Pons (tissue), 1 donor: ENCODE measurements at places on chromosomes 7 and 10.

DNA sequence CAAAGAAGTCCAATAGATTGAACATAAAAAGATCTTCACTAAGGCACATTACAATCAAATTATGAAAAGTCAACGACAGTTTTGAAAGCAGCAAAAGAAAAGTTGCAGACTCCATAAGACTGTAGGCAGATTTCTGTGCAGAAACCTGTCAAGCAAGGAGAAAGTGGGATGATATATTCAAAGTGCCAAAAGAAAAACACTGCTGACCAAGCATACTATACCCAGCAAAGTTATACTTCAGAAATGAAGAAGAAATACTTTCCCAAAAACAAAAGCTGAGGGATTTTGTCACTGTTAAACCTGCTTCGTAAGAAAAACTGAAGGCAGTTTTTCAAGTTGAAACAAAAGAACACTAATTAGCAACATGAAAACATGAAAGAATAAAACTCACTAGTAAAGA is 145.5 kb downstream of the ZEB1 start:
- no peak for DNase-seq

- DNase-seq: peak; percentile 80
Observed at GRCh38 chr10:96395931-96396877, 37.4 kb upstream of the OPALIN start.

GRCh38 chr7:68041554-68041953 is 1044.9 kb downstream of the TYW1 start:
- DNase-seq: no peak

DNA sequence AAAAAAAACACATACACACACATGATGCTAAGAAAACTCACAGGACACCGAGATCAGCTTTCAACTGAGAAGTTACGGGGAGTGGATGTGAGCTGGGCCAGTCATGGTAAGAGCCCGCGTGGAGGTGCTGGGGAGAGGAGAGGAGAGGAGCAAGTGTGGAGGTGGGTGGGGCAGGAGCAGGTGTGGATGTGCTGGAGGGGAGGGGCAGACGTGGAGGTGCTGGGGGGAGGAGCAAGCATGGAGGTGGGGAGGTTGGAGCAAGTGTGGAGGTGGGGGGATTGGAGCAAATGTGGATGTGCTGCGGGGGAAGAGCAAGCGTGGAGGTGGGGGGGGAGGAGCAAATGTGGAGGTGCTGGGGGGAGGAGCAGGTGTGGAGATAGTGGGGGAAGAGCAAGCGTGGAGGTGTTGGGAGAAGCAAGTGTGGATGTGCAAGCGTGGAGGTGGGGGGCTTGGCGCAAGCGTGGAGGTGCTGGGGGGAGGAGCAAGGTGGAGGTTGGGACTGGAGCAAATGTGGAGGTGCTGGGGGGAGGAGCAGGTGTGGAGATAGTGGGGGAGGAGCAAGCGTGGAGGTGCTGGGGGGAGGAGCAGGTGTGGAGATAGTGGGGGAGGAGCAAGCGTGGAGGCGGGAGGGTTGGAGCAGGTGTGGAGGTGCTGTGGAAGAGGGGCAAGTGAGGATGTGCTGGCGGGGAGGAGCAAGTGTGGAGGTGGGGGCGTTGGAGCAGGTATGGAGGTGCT is 24.5 kb upstream of the NCAPG2 start:
- DNase-seq: no peak
